ENCODE measurements at places on chromosomes 2 and 18.

GRCh38 chr2:9685637-9686036 is 54.8 kb upstream of the YWHAQ start:
- DNase-seq = no peak

- DNase-seq = no peak
These were observed 51.5 kb downstream of the L3MBTL4 start for GRCh38 chr18:6363216-6363615.

GRCh38 chr2:121902171-121902591 is 146.7 kb downstream of the TSN start:
- DNase-seq = peak; percentile 26

DNA sequence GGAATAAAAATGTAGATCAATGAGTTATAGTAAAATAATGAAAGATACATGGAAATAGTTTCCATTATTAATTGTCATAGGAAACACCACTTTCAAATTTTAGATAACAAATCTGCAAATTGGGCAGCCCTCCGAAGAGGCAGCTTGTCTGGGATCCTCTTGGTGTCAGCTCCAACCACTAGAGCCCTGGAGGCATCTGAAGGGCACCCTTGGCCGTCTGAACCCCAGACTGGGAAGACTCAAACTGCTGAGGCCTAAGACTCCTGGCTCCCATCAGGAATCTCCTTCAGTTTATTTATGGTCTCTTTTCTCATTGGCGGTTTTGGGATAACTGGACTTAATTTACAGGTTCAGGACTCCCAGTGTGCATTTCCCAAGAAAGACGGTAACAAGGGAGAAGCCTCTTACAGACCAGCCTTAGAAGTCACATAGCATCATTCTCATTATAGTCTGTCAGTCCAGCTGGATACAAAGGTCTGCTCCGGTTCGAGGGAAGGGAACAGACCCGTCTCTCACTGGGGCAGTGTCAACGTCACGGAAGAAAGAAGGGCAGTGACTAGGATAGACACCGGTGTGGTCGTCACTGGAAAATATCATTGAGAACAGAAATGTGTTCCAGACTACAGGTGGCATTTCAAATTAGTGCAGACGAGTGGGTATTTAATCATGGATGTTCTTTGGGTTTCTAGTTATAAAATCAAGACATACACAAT is 390.7 kb upstream of the NETO1 start:
- DNase-seq = no peak

DNA sequence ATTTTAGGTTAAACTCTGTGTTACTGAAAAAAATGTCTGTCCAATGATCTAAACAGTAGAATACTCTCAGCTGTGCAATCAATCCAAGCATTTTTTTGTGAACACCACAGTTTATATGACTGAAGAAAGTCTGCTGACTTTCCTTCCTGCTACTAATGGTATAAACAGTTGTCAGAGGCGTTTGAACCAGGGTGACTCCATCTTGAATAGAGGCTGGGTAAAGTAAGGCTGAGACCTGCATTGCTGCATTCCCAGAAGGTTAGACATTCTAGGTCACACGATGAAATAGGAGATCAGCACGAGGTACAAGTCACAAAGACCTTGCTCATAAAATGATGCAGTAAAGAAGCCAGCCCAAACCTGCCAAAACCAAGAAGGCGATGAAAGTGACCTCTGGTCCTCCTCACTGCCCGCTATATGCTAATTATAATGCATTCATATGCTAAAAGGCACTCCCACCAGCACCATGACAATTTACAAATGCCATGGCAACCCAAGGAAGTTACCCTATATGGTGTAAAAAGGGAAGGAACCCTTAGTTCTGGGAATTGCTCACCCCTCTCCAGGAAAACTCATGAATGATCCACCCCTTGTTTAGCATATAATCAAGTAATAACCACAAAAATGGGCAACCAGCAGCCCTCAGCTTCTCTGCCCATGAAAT is 31.3 kb downstream of the POU3F3 start:
- DNase-seq = no peak

DNA sequence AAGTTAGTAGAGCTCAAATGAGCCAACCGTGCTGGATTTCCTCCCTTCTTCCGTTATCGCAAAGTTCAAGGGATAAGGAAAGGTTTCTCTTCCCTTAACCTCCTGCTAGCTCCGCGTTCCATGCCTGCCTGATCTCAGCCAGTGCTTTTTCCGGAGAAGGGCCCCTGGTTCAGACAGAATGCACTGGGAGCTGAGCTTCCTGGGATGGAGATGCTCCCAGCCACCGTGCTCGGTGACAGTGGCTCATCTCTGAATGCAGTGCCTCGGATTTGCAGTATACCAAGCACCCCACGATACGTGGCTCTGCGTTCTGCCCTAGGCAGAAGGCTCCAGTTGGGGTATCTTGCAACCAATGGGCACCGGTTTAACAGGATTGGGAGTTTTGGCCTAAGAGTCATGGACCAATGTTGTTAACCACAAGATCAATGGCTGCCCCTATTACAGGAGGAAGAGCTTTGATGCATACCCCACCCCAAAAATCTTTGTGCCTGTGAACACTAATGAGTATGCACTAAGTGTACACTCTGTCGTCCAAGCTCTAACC is 876 bp downstream of the CNTNAP5 start:
- no peak for DNase-seq

GRCh38 chr2:199322151-199322550 is 135.6 kb downstream of the SATB2 start:
- no peak for DNase-seq

DNA sequence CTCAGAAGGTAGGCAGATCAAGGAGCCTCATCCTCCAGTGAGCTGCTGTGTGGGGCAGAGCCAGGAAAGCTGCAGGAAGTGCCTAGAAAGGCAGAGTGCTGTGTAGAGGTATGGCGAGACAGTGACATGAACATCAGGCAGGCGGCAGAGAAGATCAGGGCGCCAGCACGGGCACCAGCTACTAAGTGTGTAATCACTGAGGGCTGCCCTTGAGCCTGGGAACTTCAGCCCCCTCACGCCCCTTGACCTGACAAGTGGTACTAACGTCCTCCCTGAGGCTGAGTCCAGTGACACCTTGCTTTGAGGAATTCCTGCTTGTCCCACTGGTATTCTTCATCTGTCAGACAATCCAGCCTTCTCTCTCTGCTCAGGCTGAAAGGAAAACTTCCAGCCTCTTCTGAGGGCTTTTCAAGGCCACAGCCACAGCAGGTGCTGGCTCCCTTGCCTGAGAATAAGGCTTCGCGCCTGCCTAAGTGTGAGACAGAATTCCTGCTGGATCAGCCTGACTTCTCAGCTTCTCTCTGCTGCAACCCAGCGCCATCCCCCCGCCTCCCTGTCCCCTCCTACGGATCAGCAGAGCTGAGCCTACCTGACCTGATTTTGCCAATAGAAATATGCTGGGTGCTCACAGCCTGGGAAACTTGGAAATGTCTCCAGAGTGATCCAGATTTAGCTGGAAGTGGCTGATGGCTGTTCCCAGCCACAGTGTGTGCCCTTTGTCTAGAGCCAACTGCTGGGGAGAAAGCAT is 148.0 kb downstream of the SMAD7 start:
- no peak for DNase-seq

DNA sequence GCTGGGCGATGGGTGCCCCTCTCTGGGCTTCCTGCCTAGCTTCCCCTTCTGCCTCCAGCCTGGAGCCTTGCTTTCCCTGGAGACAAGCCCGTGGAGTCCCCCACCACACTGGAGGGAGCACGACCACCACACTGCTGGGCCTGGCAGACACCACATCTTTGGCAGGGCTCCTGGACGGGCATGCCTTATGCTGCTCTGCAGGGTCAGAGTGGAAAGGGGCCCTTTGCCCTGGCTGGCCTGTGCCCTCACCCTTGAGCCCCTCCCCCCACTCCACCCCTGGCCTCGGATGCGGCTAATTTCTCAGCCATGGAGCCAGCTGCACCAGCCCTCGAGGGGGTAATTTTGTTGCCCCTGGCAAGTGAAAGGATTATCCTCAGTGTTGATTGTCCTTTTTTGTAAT is 194.5 kb downstream of the LOXHD1 start:
- DNase-seq = no peak

- DNase-seq = no peak
These were observed 50.4 kb downstream of the MFSD6 start for GRCh38 chr2:190458352-190459107.

- peak; percentile 27 for DNase-seq
These were observed 532 bp upstream of the COL3A1 start for GRCh38 chr2:188973641-188974040.

- peak; percentile 26 for DNase-seq
These were observed 2.2 kb downstream of the NXPH2 start for GRCh38 chr2:138777996-138778395.

DNA sequence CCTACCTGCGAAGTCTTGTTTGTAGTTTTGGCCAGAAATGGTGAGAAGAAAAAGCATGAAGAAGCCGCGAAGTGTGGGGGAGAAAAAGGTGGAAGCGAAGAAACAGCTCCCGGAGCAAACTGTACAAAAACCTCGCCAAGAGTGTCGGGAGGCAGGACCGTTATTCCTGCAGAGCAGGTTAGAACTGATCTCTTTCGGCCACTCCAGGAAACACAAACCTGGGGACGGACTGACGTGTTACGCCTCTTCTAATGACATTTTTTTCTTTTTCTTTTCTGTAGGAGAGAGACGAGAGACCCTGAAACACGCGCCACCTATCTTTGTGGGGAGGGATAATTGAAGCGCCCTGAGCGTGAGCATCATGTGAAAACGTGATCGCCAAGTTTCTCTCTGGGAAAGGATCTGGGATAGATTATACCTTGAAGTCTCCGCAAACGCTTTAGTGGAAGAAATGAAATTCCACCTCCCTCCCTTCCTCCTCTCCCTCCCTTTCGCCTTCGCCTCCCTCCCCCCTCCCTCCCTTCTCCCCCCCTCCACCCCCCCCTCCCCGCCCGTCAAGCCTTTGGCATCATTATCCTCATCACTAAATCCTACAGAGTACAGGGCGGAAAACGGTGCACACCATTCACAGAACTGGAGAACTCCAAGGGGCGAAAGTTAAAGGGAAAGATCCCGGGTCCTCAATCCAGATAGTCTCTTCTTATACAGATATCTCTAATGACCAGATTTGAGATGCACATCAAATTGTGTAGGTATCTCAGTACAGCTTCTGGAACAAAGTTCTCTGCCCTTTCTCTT is at the start of gene ZEB2:
Gene ZEB2, minus strand, starts transcription at position 186 of the 798 bp plus-strand sequence. CDS start 2,769 bp downstream, outside the sequence.
- DNase-seq = peak; percentile 97

DNA sequence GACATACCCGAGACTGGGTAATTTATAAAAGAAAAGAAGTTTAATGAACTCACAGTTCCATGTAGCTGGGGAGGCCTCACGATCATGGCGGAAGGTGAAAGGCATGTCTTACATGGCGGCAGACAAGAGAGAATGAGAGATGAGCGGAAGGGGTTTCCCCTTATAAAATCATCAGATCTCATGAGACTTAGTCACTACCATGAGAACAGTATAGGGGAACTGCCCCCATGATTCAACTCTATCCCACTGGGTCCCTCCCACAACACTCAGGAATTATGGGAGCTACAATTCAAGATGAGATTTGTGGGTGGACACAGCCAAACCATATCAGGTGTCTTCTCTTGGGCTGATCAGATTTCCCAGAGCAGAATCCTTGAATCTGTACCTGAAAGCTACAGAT is 617.3 kb upstream of the ID2 start:
- no peak for DNase-seq

GRCh38 chr2:101753720-101754490 is 56.4 kb downstream of the MAP4K4 start:
- DNase-seq = no peak

DNA sequence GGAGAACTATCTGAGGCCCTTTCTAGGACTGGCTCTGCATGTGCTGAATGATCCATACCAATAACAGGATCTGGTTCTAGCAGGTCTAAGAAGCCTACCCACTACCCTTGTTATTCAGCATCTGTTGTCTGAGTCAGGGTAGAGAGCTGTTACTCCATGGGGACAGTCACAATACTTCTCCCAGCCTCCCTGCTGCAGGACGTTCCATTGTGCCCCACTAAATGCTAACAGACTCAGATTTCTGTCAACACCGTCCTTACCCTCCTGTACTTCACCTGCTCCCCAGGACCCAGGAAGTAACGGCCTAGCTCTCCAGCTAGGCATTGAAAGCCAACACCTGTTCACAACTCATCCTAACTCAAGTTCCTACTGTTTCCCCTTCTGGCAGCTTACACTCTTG is 719.7 kb upstream of the ID2 start:
- no peak for DNase-seq

DNA sequence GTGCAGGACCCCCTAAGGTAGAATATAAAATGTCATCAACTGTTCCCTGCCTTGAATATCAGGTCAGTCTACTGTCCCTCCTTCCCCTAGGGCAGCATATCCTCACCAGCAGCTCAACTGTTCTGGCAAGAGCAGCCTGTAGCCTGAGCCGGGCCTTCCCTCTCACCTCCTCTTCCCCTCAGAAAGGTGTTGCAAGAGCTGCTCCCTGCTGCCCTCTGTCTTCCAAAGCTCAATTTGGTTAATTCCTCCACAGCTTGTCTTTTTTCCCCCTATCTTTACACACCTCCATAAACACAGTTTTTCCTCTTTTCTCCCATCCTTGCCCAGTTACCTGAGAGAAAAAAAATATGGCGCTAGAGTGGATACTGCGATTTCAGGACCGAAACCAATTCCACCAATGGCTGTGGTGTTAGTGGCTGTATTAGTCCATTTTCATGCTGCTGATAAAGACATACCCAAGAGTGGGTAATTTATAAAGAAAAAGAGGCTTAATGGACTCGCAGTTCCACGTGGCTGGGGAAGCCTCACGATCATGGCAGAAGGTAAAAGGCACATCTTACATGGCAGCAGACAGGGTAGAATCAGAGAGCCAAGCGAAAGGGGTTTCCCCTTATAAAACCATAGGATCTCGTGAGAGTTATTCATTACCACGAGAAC is 184.7 kb downstream of the MREG start:
- peak; percentile 48 for DNase-seq

GRCh38 chr2:68653034-68653433 is 9.7 kb downstream of the PROKR1 start:
- no peak for DNase-seq

DNA sequence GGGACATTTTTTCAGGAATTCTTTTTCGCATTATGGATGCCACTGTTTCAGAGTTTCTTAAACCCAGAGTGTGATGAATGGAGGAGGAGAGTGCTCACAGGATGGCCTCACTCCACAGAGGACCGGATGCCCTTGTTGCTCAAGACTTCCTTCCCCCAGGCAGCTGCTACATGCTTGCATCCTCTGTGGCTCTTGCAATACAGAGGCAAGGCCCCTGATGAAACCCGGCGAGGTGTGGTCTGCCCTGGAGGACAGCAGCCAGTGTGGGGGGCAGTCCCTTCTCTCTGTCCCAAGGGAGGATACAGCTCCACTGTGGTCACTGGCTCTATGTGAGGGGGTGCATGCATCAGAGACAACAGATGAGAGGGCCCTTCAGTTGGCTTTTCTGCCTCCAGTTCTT is 109.6 kb downstream of the SH3RF3 start:
- peak; percentile 82 for DNase-seq

Data from fibroblast of skin of scalp (primary cell).